Activated T-cell treated with anti-CD3 and anti-CD28 coated beads for 1 hour (primary cell): ENCODE measurements at places on chromosomes 11 and 22.

DNA sequence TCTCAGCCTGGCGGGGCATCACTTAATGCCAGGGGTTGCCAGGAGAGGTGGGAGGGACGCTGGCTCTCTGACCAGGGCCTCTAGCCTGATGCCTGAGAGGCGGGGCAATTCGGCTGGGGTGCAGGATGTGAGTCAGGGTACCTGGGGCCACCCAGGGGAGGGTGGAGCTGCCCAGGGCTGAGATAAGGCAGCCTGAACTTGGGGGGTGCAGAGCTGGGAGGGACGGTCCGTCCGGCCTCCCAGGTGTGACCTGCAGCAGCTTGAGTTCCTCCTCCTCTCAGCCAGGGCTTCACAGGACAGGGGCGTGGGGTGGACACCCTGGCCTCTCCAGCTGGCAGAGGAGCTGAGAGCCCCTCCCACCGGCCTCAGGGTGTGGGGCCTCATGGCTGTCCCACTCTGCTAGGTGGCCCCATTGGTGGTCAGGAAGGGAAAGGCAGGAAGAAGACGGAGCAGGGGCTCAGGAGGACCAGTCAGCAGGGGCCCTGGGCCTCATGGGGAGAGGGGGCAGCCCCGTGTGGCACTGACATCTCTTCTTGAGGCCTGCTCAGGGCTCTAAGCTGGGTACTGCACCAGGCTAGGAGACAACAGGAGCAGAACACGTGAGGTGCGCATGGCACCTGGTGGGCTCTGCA is 942 bp upstream of the RPS6KA4 start:
- no peak for DNase-seq

DNA sequence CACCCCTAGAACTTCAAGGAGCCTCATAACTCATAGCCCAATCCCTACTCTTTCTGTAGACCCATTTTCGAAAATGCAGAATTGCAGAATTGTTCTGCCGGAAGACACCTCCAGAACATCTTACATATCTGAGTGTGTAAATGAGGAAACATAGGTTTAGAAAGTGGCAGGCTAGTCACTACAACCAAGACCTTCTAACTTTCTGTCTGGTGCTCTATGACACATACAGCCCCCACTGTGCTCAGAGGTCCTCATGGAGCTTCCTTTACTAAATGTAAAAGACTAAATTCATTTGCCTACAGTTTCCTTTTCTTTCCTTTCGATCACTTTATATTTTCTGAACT is 132.1 kb upstream of the DDI1 start:
- no peak for DNase-seq

- DNase-seq = no peak
Observed at GRCh38 chr22:22689621-22690345, 45.4 kb downstream of the GGTLC2 start.

- no peak for DNase-seq
Observed at GRCh38 chr22:29793396-29793795, 26.2 kb downstream of the UQCR10 start.

DNA sequence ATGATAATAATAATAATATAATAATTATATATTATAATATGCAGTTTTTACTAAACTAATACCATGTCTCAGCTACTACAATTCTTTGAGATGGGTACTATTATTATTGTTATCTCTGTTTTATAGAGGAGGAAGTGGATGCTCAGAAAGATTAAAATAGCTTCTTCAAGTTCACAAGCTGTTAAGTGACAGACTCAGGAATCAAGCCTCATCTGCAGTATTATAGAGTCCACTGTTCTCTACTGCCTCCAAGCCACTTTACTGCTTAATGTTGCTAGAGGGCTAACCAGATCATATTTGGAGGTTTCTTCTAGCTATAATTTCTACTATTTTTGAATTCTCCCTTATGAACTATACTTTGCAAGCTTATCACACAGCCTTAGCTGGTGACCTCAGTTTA is 62.7 kb downstream of the CSTPP1 start:
- DNase-seq = no peak

DNA sequence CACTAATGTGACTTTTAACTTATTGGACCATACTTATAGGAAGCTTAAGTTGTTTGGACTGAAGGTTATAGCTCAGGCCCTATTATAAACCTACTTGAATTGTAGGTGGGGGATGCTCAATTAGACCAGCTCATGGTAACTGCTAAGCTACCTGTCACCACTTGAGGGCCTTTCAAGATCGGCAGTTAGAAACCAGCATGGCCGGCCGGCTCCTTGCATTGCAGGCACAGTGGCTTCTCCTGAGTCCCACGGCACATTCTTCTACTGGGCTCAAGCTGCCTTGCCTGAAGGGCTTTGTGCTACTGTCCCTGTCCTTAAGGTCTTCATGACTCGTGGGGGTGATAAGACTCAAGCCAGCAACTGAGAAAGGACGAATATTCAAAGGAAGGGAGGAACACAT is 70.8 kb downstream of the TBC1D22A start:
- DNase-seq = no peak

DNA sequence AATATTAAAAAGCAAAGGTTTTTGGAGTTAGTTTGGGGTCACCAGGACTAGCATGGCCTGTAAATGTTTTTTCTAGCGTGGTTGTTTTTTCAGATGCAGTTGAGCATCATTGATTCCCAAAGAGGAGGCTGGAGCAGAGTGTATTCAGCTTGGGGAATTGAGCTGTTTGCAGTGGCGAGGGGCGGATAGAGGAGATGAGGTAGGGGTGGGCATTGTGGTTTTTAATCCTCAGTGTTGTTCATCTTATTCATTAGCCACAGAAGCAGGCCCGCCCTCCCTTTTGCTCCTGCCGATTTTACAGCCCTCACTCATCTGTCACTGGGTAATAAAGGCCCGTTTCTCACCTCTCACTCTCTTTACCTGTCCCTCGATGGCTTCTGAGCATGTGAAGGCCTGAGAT is 51.4 kb downstream of the NF2 start:
- DNase-seq = no peak
